ENCODE measurements at places on chromosomes 1 and 21.

GRCh38 chr1:174953285-174954072, 46.3 kb upstream of the CACYBP start:
- DNase-seq: no peak

DNA sequence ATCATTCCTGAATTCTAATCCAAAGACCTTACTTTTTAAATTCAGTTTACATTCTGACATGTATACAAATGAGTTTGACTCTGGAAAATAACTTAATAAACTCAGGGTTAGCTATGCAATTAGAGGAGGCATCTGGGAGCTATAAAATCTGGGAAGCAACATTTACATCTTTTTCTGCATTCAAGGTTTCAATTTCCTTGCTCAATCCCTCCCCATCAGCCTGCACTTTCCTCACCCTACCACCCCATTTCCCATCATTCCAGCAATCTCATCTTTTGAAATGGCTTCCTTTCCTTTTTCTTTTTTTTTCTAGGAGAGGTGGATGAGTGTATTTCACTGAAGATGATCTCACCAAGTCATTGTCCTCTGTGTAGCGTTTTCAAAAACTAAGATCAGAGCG, 65.3 kb upstream of the BEND5 start:
- no peak for DNase-seq

DNA sequence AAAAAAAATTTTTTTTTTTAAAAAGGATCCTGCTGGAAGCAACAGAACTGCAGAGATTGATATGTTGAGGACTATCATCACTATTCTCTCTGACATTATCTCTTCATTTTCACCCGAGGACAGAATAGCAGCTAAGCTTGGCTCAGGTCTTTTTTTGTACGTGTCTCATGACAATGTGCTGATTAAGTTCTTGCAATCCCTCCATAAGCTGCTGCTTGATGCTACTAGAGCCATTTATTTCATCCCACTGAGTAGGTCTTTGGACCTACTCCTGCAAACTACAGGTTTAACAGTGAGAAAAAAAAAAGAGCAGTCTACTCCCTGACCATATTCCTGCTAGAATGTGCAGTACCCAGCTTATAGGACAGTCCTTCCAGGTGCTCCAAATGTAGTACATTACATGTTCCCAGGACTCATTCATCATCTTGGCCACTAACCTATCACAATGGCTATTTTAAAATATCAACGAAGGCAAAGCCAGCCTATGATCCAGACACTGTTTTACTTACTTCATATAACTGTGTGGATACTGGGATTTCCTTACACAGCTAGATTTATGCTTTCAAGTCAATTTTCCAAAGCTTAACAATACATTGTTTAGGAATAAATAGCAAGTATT, 54.1 kb downstream of the ARHGAP29 start:
- no peak for DNase-seq

- no peak for DNase-seq
Measured at GRCh38 chr1:202143768-202144401, 652 bp downstream of the ARL8A start.

GRCh38 chr1:178102218-178102617, 8.3 kb downstream of the RASAL2 start:
- DNase-seq: no peak

DNA sequence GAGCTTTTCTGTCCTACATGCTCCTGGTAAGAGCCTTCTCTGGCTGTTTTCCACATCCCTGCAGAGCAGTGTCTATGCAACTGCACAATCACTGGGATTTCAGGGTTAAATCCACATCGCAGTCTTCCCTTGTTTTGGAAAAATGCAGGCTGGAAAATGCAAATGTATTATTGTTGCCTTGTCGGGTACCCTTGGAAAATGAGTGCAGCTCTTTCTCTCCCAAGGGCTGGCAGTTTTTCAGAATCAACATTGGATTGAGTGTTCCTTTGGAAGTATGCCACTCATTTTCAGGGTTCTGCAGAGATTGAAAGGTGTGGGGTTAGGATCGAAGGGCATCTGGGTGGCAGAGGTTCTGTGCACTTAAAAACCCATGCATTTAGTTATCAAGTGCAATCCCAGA, 3.2 kb downstream of the NOS1AP start:
- no peak for DNase-seq

DNA sequence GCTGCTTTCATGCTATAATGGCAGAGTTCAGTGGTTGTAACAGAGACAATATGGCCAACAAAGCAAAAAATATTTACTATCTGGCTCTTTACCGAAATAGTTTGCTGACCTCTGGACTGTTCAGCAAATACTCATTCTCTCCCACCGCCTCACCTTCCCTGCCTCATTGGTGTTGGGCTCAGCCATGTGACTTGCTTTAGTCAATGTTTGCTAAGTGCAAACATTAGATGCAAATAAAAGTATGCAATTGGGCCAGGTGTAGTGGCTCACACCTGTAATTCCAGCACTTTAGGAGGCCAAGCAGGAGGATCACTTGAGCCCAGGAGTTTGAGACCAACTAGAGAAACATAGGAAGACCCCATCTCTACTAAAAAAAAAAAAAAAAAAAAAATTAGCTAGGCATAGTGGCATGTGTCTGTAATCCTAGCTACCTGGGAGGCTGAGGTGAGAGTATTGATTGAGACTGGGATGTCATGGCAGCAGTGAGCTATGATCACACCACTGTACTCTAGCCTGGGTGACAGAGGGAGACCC, 55.1 kb downstream of the RPL5 start:
- DNase-seq: no peak

- no peak for DNase-seq
Measured at GRCh38 chr1:7535934-7536878, 234.9 kb upstream of the VAMP3 start.

DNA sequence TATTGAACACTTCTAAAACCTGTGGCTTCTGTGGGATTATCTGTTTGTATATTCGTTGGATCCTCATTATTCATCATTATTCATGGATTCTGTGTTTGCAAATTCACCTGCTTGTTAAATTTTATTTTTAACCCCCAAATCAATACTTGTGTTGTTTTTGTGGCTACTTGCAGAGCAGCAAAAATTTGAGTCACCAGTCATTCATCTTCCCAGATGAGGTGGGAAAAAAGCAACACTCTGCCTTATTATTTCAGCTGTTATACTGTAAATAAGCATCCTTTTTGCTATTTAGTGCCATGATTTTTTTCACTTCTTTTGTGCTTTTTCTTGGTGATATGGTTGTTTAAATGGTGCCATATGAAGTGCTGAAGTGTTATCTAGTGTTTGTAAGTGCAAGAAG, 56.7 kb downstream of the RASAL2 start:
- no peak for DNase-seq

- no peak for DNase-seq
Measured at GRCh38 chr1:152220166-152221163, 3.5 kb downstream of the HRNR start.

- no peak for DNase-seq
Measured at GRCh38 chr1:41864471-41865040, 54.2 kb downstream of the HIVEP3 start.

GRCh38 chr1:150366416-150367296, 2.7 kb downstream of the RPRD2 start:
- DNase-seq: no peak

- no peak for DNase-seq
Measured at GRCh38 chr1:201119206-201120197, 7.3 kb upstream of the CACNA1S start.

DNA sequence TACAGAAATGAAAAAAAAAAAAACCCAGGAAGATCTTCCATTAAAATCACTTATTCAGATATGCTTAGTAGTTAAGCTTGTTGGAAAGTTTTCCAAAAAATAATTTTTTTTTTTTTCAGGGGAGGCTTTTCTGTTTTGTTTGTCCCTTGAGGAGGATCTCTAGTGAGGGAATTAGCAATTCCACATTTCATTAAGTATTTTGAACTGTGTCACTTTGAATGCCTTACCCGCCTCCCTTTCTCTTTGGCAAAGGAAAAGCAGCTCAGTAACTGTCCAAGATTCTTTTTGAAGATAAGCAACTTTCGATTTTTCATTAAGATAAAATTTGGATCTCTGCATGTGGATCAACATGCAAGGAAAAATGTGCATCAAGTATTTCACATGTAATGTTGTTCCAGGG, 1.8 kb downstream of the NTNG1 start:
- DNase-seq: no peak

DNA sequence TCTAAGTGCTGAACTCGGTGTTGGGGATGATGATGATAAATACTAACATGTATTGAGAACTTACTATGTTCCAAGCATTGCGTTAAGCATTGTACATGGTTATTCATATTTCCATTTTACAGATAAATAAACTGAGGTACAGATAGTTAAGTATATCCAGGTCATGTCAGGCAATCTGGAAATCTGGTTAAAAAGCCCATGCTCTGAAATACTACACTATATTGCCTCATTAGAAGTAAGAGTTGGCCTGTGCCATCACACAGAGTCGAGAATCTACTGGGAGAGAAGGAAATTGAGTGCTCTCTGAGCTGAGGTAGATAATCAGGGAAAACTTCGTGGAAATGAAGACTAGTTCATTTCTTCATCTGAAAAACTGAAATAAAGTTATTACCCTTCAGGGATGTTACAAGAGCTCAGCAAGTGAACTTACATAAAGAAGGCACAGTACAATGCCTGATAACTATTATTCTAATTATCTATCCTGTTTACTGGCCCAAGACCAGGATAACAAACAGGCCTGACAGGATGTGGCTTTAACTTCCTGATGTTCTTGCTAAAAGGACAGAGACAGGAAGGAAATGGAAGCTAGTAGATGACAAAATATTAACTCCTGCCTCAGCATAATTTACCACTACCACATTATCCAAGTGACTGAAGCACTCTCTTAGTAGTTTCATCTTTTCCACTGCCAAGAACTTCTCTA, 85.6 kb downstream of the EPS15 start:
- no peak for DNase-seq

- DNase-seq: no peak
Measured at GRCh38 chr1:221190249-221190648, 311.0 kb downstream of the HLX start.

DNA sequence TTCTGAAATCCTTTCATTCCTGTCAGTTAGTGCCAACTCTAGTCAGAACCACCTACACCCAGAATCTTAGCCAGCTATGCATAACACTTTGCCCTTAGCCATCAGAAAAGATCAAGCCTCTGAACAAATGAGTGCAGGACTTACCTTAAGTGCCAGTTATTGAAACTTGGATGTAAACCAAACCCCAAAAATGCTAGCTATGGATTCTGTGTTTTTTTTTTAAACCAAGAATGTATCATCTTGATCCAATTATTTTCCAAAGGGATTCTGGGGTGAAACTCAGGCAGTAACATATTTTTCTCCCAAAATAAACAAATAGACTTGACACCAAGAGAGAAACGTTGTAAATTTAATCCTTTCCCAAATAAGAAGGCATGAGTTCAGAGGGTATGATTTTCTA, 538.6 kb upstream of the ADAMTS5 start:
- DNase-seq: no peak

DNA sequence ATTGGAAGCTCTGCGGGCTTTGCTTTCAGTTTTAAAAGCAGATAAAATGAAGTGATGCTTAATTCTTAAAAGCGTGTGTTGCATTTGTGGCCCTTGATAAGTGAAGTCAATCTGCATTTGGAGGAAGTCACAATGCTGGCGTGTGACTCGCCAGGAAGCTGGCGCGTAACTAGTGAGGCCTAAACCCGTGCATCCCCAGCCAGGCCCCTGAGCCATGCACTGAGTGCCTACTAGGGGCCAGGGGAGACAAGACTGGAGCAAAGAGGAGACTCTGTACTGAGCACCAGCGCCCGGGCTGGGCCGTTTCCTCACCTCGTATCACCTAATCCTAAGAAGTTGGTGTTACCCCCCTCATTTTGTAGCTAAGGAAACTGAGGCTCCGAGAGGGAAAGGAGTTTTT, 4.6 kb upstream of the DDOST start:
- no peak for DNase-seq

GRCh38 chr1:32953495-32953894, 11.1 kb downstream of the RNF19B start:
- no peak for DNase-seq

DNA sequence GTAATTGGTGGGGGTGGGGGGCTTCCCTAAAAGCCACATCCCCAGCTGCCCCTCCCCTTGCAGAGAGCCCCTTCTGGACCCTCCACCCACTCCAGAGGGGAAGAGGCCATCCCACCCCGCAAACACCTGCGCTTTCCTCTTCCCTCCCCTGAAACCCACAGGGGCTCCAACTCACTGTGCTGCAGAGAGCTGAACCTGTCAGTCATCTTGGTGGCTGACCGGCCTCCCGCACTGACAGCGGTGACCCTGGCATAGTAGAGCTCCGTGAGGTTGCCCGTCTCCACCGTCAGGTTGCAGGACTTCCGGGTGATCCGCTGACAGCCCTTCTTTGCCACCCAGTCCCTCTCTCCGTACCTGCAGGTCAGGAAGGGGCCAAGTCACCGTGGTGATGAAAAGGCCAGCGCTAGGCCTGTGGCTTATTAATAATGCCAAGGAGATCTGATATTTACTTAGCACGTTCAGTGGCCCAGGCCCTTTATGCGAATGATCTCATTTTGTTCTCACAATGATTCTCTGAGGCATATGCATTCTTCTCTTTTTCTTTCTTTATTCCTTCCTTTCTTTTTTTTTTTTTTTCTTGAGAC, 5.9 kb downstream of the IL22RA1 start:
- DNase-seq: no peak

- DNase-seq: no peak
Measured at GRCh38 chr1:209840611-209841010, 12.8 kb downstream of the UTP25 start.

DNA sequence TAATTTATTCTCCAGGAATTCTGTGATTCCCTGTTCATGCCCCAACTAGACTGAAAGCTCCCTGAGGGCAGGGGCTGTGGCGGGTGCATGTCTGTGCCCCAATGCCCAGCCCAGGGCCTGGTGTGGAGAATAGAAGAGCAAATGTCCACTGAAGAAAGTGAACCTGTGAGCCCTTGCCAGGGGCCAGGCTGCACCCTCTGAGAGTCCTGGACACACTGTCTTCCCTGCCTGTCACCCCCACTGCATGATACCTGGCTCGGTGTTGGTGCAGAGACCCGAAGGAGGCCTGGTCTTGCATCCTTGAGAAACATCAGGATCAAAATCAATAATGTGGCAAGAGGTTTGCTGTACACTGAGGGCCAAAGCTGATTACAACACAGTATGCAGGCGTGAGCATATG, 69.8 kb upstream of the RUNX3 start:
- DNase-seq: no peak

- peak; percentile 13 for DNase-seq
Measured at GRCh38 chr1:181541947-181542346, 58.6 kb downstream of the CACNA1E start.

- no peak for DNase-seq
Measured at GRCh38 chr1:57901208-57901919, 477.5 kb upstream of the DAB1 start.

- no peak for DNase-seq
Measured at GRCh38 chr1:36765785-36766300, 268.5 kb downstream of the GRIK3 start.

GRCh38 chr1:14794136-14794768, 195.8 kb downstream of the KAZN start:
- no peak for DNase-seq

- DNase-seq: no peak
Measured at GRCh38 chr1:29688471-29689365, 452.4 kb downstream of the PTPRU start.

- no peak for DNase-seq
Measured at GRCh38 chr1:244659694-244660093, 6.8 kb downstream of the DESI2 start.
